Ammon's horn (tissue), 1 donor: ENCODE measurements at places on chromosomes 4 and X.

DNA sequence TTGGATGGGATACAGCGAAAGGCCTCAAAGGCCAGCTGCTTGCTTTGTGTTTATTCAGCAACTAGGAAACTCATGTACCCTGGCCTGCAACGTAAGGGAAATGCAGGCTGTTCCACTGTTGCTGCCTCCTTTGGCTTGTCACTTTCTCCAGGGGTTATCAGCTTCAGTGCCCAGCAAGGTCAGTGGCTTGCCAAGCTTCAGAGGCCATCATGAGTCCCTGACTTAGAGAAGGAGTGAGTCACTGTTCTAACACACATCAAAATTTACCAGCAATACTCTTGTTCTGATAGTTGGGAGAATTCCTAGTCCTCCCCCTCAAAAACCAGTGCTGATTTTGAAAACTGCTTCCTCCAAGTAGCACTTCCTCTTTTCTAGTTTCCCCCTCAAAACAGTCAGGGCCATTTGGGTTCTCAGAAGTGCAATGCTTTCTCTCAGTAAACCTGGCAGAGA, 250.8 kb downstream of the ARHGAP24 start:
- DNase-seq: peak; percentile 44

- DNase-seq: no peak
These were observed 21.1 kb downstream of the NMU start for GRCh38 chr4:55615008-55615407.

DNA sequence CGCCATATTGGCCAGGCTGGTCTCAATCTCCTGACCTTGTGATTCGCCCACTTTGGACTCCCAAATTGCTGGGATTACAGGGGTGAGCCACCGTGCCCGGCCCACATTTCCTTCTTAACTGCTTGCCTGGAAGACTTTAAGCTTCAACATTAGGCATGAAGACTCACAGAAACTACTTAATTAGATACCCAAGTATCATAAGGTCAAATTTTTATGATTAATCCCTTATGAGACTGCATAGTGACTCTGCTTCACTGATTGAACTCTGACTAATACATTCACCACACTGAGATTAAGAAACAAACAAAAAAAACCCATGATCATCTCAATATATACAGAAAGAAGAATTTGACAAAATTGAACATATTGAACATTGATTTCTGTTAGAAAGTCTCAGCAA, 87.4 kb upstream of the KCTD8 start:
- DNase-seq: no peak

DNA sequence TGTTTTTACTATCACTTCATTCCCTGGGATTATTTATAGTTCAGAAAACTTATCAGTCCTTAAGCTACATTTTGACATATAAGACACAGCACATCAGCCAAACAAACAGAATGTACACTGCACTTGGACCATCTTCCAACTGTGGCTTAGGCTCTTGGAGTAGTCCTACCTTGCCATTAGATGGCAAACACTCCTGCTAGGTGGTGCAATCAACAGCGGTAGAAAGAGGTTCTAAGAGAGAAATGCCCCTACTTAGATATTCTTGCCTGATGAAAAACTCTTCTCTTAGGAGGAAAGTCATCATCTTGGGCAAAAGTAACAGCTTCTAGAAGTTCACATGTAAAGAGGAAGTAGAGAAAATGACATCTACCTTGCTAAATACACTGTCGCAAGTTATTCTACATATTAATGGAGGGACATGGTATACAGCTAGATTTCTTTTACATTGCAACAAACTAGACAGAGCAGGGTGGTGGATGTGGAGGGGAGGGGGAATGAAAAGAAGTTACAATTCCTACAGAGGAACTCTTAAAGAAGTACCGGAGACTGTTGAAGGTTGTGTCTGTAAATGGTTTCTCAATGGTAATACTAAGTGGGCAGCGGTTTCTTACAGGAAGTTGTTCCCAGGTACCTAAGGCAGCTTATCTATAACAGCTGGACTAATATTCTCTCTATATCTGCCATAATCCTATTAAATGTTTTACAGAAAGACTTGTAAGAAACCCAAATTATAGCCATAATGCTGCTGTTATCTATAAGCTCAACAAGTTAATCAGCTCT, 8.1 kb upstream of the STPG2 start:
- no peak for DNase-seq

DNA sequence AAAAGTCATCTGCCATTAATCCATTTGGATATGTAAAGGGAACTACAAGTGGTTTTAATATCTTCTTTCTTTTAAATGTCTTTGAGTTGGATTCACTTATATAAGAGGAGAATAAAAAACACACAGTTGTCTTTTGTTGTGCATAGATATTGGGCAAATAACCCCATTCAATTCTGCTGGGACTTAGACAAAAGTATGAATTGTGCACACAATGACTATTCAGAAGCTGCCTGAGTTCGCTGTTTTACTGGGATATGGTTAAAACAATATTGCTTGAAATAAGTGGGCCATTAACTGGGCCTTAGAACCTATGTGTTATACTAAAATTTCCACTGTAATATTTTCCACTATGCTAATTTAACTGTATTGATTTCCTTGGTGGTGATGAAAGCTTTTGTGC, 71.7 kb downstream of the PCYT1B start:
- peak; percentile 18 for DNase-seq

GRCh38 chr4:7960790-7961655, 21.4 kb upstream of the AFAP1 start:
- no peak for DNase-seq

GRCh38 chrX:19245711-19246269, 97.9 kb upstream of the PDHA1 start:
- no peak for DNase-seq
